ENCODE measurements at places on chromosomes 6 and 20.
A peak's percentile ranks its signal among the peaks of the same experiment; 100 is the strongest.

- no peak for DNase-seq
Observed at GRCh38 chr6:91813641-91814040, 1226.8 kb upstream of the MAP3K7 start.

- no peak for DNase-seq
Observed at GRCh38 chr6:43125555-43125954, 45.5 kb upstream of the SRF start.

DNA sequence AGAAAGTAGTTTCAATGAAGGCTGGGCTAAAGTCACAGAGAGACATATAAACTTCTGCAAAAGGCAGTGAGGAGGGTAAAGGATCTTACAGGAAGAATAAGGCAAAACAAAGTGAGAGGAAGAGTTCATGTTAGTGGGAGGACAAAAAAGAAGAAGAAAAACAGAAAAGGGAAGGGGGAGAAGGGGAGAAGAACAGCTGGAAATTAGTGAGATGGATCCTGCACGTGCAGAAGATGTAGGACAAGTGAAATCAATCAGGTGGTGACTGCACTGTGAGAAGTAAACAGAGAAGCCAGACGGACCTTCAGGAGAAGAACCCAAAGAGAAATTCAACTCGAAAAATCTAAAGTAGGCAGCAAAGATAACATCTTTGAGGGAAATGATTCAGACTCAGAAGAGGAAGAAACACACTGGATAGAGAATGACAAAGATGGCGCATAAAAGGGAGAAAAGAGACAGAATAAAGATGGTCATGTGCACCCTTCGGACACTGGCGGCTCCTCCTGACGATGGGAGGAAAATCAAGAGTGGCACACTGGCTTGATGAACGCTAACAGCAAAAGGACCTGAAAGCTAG lies 105.9 kb downstream of the MYB start:
- DNase-seq, result no peak

DNA sequence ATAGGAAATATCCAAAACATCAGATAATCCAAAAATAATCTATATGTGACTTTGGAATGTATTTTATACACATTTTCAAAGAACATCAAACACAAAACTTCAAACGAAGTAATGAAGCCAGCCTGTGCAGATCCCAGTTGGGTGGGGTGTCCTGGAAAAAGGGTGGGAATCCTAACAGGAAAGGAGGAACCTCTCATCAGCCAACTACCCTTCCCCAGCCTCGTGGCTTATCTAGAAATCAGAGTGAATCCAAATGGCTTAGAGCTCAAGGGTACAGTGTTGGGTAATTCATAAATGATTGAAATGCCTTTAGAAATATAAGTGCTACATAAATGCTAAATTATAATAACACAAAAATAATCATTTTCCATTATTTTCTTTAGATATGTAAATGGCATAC lies 115.1 kb upstream of the SOX4 start:
- no peak for DNase-seq

- DNase-seq, result no peak
Observed at GRCh38 chr6:17419189-17419575, 25.8 kb downstream of the CAP2 start.

GRCh38 chr20:58719258-58719657 lies 26.7 kb downstream of the NPEPL1 start:
- DNase-seq, result no peak

- DNase-seq, result no peak
Observed at GRCh38 chr6:150720774-150721233, 121.1 kb downstream of the PLEKHG1 start.

DNA sequence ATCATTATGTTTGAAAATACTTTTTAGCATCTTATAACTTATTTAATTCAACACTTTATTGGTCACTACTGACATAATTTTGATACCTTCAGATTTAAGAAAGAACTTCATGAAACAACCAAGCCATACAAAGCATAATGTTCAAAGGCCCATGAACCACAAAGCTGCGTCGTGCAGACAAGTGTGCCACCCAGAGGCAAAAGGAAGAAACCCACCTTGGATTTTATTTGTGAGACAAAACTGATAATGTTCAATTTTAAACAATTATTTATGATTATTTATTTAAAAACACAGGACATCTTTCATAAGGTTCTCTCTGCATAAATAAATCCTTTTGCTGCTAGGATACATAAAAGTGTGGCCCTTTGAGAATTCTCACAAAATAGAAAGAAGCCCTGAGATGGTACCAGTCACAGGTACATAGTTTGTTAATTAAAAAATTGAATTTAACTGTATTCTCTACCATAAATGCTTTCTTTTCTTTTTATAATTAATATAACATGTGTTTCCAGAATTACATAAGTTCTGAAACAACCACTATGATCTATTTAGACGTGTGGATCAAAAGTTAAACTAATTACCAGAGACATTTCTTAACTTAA lies 143.7 kb downstream of the RALGAPA2 start:
- DNase-seq, result no peak

DNA sequence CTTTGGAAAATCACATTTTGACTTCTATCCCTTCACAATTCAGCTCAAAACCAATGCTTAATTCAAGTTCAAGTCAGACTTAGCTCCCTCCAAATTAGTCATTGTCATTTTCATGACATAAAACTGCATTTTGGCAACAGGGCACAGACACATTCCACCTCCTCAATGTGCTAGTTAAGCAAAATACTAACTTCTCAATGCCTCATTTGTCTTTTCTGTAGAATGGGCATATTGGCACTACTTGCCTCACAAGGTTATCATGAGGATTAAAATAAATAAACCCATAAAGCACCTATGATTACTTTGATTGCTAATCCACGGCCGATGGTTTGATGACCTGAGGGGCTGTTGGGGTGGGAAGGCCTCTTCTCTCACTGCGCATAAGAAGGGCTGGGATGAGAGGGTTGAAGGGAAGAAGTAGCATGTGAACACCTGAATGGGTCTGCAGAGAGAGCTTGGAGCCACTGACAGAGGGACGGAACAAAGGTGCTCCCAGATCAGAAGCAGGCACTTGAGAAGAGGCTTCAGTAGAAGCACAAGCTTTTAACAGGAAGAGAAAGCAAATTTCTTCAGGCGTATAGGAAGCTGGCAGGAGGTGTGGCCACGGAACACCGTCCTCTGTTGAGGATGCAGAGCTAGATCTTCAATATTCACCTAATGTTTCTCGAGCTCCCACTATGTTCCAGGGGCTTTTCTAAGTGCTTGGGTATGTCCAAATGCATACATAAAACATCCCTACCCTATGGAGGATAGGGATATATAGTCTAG lies 11.7 kb upstream of the TBC1D7 start:
- DNase-seq, result no peak

GRCh38 chr6:103356531-103356930 lies 1503.2 kb downstream of the HACE1 start:
- DNase-seq, result no peak

- DNase-seq, result no peak
Observed at GRCh38 chr6:118581489-118581959, 33.4 kb downstream of the PLN start.

GRCh38 chr20:22582964-22583772 lies 1.2 kb downstream of the FOXA2 start:
- DNase-seq, result peak; percentile 86
